ENCODE measurements at places on chromosomes 6 and 20. TPM values are rescaled to one million over a fixed set of nuclear protein-coding genes. Genes with fewer than 3 reads are reported as not detected.

DNA sequence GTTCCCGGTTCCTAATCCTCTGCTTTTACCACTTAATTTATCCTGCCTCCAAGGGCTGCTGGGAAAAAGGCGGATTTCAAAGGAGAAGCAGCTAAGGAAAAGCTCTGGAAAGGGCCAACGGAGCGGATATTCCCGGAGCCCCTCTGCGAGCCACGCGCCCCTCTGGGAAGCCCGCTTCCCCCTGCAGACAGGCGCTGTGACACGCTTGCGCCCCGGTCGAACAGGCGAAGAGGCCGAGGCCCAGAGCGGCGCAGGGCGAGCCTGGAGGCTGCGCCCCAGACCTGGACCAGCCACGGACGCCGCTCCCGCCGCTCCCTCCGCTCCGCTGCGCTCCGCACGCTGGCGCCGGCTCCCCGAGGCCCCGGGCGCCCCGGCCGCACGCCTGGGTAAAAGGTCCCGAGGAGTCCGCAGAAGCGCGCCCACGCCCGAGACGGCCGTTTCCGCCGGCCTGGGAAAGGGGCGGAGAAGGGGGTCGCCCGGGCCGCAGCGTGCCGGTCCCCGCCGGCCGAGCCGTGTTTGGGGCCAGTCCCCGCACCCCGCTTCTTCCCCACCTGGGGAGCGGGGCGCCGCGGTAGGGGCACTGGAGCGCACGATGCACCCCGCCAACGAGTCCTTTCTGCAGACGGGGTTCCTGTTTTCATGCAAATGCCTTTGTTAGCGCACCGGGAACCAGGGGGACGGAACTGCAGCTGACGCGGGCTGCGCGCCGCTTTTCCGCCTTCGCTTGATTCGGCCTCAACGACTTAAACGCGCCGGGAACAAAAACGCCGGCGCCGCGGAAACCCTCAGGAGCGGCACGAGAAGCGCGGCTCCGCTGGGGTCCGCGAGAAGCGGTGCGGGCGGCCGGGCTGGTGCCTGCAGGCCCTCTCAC lies 91.9 kb upstream of the SIRPA start:
- no peak overlapping the region for H3K4me3 ChIP-seq
- no peaks in the 10 kb centered on the region for H3K36me3 ChIP-seq
- no peak overlapping the region for H3K27ac ChIP-seq
- H3K27me3 ChIP-seq = peaks cover 4% of the 10 kb centered on the region
- no peak for DNase-seq
- no peaks in the 10 kb centered on the region for H3K4me1 ChIP-seq

GRCh38 chr6:41348934-41349333 lies 13.5 kb downstream of the NCR2 start:
- no peak overlapping the region for H3K27ac ChIP-seq
- H3K27me3 ChIP-seq = peaks cover 32% of the 10 kb centered on the region
- DNase-seq = no peak
- no peaks in the 10 kb centered on the region for H3K4me1 ChIP-seq
- H3K4me3 ChIP-seq = no peak overlapping the region

DNA sequence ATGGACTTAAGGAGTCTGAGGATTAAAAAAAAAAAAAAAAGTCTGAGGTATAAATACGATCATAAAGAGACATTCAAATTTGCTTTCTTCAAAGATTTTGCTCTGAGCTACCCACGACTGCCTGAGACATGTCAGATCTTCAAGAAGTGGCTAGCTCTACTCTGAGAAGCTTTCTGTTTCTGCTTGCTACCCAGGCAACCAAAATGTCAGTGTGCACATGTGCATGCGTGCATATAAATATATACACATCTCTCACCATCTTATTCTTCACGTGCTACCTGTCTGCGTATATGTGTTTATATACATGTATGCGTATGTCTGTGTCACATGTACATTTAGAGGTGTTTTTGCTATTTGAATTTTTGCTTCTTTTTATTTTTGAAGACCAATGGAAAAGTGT lies 299.6 kb upstream of the STXBP5 start:
- H3K4me1 ChIP-seq = peaks cover 31% of the 10 kb centered on the region
- H3K27ac ChIP-seq = no peak overlapping the region
- H3K4me3 ChIP-seq = no peak overlapping the region
- DNase-seq = no peak
- H3K27me3 ChIP-seq = no peaks in the 10 kb centered on the region

GRCh38 chr20:57709823-57710799 lies at the start of gene PMEPA1:
TSS of gene PMEPA1 (minus strand) at chr20:57710015. CDS start at chr20:57709582, 433 bp downstream.
- H3K27me3 ChIP-seq = peaks cover 77% of the 10 kb centered on the region
- peak within 1 kb of the TSS; percentile 33 for H3K4me3 ChIP-seq
- no peaks in the 10 kb centered on the region for H3K36me3 ChIP-seq
- peaks cover 21% of the 10 kb centered on the region for H3K4me1 ChIP-seq

DNA sequence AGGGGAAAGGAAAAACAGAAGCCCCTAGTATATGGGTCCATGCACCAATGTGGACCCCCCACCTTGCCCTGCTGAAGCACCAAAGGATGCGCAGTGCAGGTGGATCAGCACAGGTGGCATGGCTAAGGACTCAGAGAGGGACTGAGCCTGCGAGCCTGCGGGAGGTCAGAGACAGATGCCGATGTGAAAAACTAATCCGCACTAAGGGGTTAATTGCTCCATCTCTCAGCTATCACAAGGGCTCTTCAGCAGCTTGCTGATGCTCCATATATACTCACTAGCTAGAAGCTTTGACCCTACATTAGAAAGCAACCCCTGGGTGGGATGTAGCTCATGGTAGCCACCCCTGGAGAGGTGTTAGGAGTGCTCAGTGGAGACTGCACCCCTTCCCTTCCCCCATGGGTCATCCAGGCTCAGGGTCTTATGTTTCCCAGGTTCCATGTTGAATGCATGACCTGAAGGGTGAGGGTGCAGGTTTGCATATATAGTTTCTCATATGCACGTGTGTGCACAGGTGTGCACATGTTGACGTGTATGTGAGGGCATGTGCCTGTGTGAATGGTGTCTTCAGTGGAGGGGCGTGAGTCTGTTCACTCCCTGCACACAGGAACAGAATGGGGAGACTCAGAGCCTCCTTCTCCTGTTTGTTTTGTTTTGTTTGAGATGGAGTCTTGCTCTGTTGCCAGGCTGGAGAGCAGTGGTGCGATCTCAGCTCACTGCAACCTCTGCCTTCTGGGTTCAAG lies 13.4 kb upstream of the IP6K3 start:
- no peaks in the 10 kb centered on the region for H3K4me1 ChIP-seq
- no peak overlapping the region for H3K27ac ChIP-seq
- DNase-seq = no peak
- peaks cover 31% of the 10 kb centered on the region for H3K27me3 ChIP-seq

The FOXQ1 gene
- total RNA-seq = not detected

DNA sequence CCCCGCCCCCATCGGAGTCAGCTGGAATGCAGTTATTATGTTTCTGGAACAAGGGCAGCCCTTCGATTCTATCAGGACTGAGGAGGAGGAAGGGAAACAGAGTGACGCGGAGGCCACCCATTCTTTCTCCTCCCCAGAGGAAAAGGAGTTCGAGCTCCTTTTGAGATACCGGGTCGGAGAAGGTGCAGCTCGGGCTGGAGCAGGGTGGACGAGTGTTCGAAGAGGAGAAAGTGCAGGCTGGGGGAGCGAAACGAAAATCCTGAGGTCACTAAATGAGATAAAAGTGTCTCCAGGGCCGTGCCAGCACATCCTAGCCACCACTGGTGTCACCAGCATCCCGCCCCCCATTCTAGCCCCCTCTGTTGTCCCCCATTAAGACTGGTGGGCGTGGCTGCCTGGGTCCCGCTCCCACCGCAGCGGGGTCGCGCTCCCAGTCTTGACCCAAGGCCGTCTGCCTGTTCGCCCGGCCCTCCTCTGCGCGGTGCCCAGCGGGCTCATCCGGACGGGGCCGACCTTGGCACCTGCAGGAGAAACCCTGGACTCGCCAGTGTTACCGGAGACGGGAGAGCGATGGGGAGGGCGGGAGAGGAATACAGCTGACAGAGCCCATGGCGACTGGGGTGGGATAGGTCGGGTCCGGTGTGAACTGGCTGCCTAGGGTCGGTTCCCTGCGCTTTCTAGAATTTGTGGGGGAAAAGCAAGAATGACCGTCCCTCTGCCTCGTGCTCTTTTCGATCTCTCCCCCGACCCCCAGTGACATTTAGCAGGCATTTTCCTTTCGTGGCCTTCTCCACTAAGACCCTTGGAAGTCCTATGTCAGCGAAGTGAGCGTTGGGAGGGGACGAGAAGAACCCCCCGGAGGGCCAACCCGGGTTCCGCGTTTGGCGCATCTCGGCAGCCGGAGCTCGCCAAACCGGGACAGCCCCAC lies 16.2 kb downstream of the FOXA2 start:
- no peak for DNase-seq
- H3K4me3 ChIP-seq = no peak overlapping the region
- H3K4me1 ChIP-seq = peaks cover 6% of the 10 kb centered on the region
- H3K27me3 ChIP-seq = no peaks in the 10 kb centered on the region
- no peak overlapping the region for H3K27ac ChIP-seq

The BMP5 gene
- total RNA-seq = not detected

The MLN gene
- not detected for total RNA-seq

- H3K27ac ChIP-seq = no peak overlapping the region
- DNase-seq = no peak
These were observed 61.2 kb upstream of the CDYL start for GRCh38 chr6:4714961-4715501.

The TSPYL1 gene
- 52.9 TPM for total RNA-seq

DNA sequence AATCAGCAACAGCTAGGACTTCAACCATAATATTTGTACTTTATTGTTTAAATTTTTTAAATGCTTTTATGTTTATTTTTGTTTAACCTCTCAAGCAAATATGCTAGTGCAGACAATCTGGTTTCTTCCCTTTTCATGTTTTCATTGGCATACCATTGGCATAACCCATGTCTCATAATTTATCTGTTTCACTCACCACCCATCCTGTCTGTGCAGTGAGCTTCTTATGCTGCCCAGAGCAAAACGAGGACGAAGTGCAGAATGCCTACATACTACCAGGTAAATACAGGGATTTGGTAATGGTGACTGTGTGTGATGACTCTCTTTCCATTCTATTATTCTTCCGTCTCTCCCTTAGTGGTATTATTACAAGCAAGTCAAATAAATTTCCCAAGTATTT lies 361.4 kb upstream of the KCNQ5 start:
- H3K36me3 ChIP-seq = no peaks in the 10 kb centered on the region
- no peak overlapping the region for H3K27ac ChIP-seq
- H3K27me3 ChIP-seq = no peaks in the 10 kb centered on the region
- DNase-seq = no peak
- no peak overlapping the region for H3K4me3 ChIP-seq
- no peaks in the 10 kb centered on the region for H3K4me1 ChIP-seq

DNA sequence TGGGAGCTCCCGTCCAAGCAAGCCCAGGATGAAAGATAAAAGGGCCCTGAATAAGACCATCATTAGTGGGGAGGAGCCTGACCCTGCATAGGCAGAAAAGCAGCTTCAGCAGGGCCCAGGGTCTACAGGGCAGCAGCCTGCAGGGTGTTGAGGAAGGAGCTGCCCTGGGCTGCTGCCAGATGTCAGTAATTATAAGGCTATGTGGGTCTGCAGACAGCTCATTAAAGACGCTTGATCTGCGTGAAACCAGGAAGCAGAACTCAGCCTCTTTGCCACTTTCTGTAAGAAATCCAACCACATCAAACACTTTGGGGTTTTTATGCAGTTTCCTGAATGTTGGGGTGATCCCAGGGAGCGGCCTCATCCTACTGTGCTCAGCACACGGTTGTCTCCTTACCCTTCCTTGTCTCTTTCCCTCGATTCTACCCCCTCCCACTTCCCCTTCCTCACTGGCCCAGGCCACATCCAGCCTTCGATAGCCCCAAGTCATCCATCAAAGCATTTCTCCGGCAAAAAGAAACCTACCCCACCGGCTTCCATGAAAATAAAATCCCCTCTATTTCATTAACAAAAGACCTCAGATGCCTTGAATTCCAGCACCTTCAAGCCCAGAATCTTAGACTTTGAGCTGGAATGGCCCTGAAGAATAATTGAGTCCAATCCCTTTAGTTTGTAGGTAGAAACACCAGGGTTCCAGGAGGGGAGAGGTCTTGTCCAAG lies 1.0 kb upstream of the TGM6 start:
- no peaks in the 10 kb centered on the region for H3K36me3 ChIP-seq
- H3K27me3 ChIP-seq = no peaks in the 10 kb centered on the region
- no peaks in the 10 kb centered on the region for H3K4me1 ChIP-seq
- H3K27ac ChIP-seq = no peak overlapping the region
- DNase-seq = no peak

The PRKN gene
- total RNA-seq = not detected

DNA sequence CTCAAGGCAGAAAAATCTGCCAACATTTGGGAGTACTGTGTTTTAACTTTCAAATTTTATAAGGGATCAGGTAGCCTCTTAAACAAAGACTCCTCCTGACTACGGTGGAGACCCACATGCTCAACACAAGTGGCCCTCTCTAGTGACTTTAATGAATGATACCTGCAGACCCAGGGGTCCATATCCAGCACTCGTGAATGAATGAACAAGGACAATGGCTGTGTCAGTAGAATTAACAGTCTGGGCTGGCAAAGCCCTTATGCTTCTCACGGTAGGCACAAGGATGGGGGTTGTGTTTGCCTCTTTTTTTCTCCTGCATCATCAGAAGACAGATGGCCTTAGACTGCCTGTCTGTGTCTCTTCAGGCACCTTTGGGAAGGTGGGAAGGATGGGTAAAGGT lies 112.6 kb upstream of the TRAF3IP2 start:
- no peak overlapping the region for H3K4me3 ChIP-seq
- DNase-seq = no peak
- H3K27ac ChIP-seq = no peak overlapping the region
- H3K4me1 ChIP-seq = no peaks in the 10 kb centered on the region
- no peaks in the 10 kb centered on the region for H3K27me3 ChIP-seq
- H3K36me3 ChIP-seq = no peaks in the 10 kb centered on the region

- no peaks in the 10 kb centered on the region for H3K27me3 ChIP-seq
- H3K27ac ChIP-seq = peak overlapping the region; percentile 20
- peak; percentile 87 for DNase-seq
- peaks cover 27% of the 10 kb centered on the region for H3K4me1 ChIP-seq
- H3K4me3 ChIP-seq = no peak overlapping the region
- peaks cover 35% of the 10 kb centered on the region for H3K36me3 ChIP-seq
These were observed 28.4 kb downstream of the BRPF3 start for GRCh38 chr6:36224918-36225461.

DNA sequence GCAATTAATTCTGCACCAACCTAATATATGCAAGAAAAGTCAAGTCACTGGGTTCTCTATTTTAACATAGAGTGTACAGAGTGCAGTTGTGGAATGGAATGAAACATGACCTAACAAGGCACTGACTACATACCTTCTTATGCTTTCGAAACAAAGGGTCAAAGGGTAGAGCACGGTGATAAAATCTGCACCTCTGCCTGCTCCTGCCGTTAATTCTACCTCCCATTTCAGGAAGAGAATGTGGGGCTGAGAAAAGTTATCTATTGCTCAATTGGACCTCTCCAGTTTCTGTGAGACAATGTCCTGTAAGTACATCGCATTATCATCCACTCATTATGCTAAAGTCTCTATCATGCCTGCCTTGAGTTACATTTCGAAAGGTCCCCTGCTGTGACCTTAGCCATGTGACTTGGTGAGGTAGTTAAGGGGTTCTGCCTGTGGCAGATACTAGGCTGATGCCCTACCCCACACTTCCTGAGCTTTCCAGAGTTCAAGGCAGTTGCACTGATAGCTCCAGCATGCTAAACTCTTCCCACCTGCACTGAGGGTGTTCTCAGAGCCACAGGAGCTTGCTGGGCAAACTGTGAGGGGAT lies 14.0 kb upstream of the MOCS1 start:
- H3K27me3 ChIP-seq = no peaks in the 10 kb centered on the region
- no peaks in the 10 kb centered on the region for H3K4me1 ChIP-seq
- H3K36me3 ChIP-seq = no peaks in the 10 kb centered on the region

- H3K4me3 ChIP-seq = no peak within 1 kb of the TSS
- H3K36me3 ChIP-seq = no peaks in the 10 kb centered on the region
- H3K4me1 ChIP-seq = no peaks in the 10 kb centered on the region
- peaks cover 4% of the 10 kb centered on the region for H3K27me3 ChIP-seq
These were observed at the start of gene CST9 for GRCh38 chr20:23605867-23606651. TSS of gene CST9 (minus strand) at chr20:23605917. CDS start at chr20:23605864, 53 bp downstream.
